ENCODE measurements at places on chromosomes 6 and 20.

GRCh38 chr20:10538768-10539167 lies 103.7 kb downstream of the SLX4IP start:
- DNase-seq, result no peak

DNA sequence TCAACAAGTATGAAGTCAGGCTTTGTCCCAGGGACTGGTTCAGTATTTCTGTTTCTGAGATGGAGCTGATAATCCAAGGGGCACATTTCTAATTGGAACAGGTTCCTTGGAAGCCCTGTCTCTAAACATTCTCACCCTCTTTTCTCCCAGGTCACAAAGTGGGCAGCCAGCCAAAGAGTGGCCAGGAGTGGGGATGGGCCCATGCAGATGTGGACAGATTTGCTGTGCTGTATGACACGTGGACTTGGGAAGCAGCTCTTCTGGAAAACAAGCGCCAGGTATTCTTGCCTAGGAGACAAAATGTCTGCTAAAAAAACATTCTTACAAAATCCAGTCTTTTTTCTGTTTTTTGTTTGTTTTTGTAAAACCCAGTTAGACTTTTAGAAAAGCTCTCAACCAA lies 140.2 kb downstream of the CD164 start:
- no peak for DNase-seq

DNA sequence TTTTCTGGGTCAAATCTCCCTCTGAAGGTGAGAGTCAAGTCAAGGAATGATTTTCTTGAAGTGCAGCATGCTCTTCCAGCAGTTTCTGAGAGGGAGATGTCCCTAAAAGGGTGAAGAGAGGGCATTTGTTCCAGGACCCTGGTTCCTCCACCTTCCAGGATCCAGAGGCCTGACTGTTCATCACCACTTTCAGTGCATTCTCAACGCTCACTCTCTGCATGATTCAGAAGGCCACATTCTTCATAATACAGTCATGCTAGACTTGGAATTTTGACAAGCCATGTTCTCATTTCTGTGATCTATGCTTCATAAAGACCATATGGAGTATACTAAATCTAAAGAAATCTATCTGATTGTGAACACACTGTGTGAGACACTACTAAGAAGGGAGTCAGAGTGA lies 85.1 kb downstream of the PDE7B start:
- no peak for DNase-seq

- DNase-seq, result no peak
Measured at GRCh38 chr6:25732468-25733198, 21.9 kb upstream of the SLC17A4 start.

DNA sequence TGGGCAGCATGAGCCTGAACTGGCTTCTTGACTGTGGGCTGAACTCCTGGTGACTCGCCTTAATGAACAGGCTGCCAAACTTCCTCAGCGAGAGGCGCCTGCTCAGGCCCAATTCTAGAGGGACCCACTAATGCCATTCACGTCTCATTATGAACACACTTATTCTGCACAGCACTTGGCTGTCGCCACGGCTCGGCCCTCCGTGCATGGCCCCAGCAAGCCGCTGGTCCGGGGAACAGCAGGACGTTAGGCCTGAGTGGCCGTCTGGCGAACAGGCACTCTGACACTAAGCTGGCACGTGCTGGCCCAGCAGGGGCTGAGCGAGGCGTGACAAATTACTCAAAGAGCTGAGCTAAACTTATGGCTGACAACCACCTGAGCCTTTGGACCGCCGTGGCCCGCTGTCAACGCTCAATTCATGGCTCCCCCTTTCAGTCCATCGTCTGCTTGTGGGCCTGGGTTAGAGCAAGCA lies 45.9 kb downstream of the INSM1 start:
- DNase-seq, result no peak

GRCh38 chr20:34084227-34084923 lies 27.7 kb downstream of the EIF2S2 start:
- no peak for DNase-seq

- no peak for DNase-seq
Measured at GRCh38 chr6:89355511-89356194, 3.1 kb upstream of the UBE2J1 start.

DNA sequence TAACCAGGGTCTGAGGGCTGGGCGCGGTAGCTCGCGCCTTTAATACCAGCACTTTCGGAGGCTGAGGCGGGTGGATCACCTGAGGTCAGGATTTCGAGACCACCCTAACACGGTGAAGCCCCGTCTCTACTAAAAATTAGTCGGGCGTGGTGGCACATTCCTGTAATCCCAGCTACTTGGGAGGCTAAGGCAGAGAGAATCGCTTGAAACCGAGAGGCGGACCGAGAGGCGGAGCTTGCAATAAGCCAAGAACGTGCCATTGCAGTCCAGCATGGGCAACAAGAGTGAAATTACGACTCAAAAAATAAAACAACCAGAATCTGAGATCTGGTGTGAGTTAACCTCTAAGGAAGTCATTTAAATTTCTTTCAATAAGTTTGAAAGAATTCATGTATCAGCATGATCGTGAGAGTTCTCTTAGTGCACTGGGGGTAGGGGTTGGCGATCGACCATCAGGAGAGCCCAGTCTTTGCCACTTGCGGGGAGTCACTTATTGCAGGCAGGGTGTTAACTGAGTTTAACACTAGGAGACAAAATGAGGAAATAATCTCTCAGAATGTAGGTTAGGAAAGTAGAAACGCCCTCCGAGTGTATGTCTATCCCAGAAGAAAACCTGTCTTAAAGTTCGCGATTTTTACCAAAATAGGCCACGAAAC lies 206.5 kb upstream of the ZNF184 start:
- no peak for DNase-seq

DNA sequence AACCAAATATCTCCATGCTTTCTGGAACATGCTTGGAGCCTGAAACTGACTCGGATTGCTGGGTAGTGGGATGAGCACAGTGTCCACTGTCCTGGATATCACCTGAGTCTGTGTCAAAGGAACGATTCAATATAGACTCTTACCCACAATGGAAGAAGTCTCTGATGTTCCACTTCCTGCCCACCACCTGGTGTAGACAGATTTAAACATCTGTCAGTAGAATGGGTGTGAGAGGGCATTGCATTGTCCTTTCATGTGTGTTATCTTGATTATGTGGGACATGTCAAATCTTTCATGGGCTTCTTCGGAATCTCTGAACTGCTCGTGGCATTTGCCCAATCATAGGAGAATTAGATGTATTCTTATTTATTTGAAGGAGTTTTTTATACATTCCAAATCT lies 20.8 kb downstream of the ULBP3 start:
- DNase-seq, result no peak

DNA sequence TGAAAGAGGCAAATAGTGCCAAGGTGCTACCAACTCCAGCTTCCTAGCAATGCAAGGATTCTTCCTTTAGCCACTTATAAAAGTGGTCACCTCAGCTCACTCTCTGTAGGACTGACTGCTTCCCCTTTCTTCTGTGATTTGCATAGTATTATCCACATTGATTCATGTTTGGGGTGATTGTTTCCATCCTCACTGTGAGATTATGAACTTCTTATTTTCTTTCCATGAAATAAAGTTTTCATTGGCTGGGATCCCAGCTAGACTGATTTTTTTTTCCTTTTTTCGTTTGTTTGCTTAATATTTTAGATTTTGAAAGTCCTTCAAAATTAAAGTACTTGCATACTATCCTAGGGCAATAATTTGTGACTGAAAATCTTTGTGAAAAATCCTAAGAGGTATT lies 50.5 kb downstream of the EYA4 start:
- DNase-seq, result no peak

- DNase-seq, result no peak
Measured at GRCh38 chr6:82959385-82959941, 106.2 kb downstream of the UBE3D start.

DNA sequence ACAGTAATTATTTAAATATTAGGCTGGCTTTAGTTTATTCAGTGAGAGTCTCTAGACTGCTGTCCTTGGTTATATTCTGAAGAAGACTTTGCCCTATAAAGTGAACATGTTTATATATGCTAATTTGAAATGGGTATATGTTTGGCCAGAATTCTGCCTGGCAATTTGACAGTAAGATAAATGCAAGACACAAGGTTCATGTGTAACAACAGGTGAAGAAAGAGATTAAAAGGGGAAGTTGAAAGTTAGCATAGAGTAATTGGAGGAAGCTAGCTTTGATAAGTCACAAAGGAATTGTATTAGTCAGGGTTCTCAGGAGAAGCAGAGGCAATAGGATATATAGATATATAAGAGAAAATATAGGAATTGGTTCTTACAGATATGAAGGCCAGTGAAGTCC lies 191.4 kb downstream of the CENPW start:
- no peak for DNase-seq

DNA sequence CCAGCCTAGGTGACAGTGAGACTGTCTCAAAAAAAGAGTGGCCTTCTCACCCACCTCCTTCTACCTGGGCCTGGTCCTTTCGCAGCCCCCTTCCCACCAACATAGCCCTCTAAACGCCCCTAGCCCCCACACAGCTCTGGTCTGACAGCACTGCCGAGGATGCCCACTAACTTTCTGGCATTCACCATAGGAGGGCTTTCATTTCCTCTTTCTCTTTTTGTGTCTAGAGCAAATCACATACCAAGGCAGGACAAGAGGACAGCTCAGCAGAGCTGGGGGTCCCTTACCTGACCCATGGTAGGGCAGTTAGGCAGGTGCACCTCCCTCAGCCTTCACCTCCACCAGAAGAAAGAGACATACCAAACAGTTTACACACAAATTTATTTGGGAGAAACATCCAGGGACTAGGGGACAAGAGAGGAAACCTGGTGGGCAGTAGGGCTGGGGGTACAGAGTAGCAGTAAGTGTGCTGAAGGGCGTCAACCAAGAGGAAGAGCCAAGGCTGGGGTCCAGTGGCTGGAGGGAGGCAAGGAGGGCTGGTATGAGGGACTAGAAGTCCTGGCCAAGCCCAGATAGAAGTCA lies 4.5 kb downstream of the LY6G5C start:
- DNase-seq, result no peak

GRCh38 chr6:33458676-33459075 lies 4.3 kb downstream of the ZBTB9 start:
- no peak for DNase-seq

DNA sequence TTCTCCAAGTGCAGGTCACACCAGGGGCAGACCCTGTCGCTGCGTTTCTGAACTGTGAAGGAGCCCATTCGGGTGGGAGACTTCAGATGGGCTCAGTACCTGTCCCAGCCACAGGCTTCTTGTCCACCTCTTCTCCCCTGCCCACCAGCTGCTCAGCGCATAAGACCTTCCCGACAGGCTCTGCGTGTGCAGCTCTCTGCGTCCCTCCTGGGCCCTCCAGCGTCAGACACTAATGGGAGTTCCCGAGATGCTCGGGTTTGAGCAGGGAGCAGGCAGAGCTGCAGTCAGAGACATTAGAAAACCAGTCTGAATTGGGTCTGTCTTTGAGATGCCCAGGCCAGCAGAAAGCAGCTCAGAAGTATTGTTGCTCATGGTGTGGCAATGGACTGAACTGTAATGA lies 50.4 kb downstream of the TCP11 start:
- DNase-seq, result no peak

- DNase-seq, result no peak
Measured at GRCh38 chr6:18330548-18331081, 56.5 kb upstream of the RNF144B start.

DNA sequence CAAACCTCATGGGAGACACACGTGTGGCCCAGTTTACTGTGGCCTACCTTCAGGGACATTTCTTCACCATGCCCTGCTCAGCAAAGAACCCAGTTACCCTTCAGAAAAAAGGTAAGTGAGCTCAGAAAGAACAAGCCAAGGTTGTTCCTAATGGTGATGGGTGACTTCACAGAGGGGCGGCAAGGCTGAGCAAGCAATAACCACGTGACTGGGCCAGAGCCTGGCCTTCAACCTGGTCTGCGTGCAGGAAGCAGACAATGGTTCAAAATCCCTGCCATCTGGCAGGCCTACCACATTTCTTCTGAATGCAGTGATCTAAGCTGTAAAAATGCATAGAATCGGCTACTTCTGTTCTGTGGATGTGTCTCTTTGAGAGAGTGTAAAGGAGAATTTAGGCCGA lies 115.5 kb upstream of the CST7 start:
- no peak for DNase-seq

- no peak for DNase-seq
Measured at GRCh38 chr6:157302736-157303135, 20.6 kb downstream of the TMEM242 start.

DNA sequence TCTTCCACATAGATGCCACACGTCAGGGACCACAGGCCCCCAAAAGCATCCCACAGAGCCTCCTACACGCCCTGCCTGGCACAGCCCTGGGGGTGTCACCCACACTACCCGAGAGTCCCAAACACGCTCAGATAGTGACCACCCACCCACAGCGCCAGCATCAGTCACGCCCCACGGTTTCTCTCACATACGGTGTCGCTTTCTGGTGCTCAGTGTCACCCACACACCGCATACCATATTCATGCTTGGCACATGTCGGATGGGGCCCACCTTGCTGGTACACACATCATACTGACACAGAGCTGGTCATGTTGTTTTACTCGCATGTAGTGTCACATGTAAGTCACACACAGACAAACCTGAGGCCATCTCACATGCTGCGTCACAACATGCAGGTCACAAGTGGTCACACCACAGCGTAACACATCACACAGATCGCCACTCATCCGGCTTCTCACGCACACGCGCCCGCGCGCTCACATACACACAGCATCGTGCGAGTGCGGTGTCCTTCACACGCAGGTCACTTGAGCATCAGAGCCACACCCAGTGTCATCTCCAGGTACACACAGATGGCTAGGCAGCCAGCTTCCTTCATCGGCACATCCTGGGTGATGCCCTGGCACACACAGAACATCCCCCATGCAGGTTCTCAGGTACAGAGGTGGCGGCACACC lies 3.4 kb downstream of the TEAD3 start:
- no peak for DNase-seq

- DNase-seq, result no peak
Measured at GRCh38 chr6:150747155-150747554, 118.3 kb upstream of the MTHFD1L start.

GRCh38 chr6:71474942-71475341 lies 186.3 kb downstream of the OGFRL1 start:
- DNase-seq, result no peak

DNA sequence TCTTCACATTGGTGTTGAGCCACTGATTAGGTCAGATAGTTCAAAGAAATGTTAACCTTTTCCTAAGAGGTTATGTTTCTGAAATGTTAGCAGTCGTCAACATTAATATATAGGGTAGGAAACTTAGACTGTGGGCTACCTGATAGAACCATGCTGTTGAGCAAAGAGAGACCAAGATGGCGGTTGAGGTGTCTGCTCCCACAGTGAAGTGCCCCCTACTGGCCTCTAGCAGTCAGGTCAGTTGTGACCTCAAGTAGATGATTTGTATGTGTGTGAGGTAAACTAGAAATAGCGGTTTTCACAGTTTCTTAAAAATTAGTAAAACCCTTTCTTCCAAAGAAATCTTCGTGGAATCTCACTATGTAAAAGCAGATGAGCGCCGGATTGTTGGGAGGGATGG lies 40.3 kb downstream of the MTHFD1L start:
- DNase-seq, result no peak

- no peak for DNase-seq
Measured at GRCh38 chr6:72835749-72836148, 213.9 kb downstream of the KCNQ5 start.
